ENCODE measurements at places on chromosomes 1 and 21. TPM values are rescaled to one million over a fixed set of nuclear protein-coding genes. Genes with fewer than 3 reads are reported as not detected.
A peak's percentile ranks its signal among the peaks of the same experiment; 100 is the strongest.

DNA sequence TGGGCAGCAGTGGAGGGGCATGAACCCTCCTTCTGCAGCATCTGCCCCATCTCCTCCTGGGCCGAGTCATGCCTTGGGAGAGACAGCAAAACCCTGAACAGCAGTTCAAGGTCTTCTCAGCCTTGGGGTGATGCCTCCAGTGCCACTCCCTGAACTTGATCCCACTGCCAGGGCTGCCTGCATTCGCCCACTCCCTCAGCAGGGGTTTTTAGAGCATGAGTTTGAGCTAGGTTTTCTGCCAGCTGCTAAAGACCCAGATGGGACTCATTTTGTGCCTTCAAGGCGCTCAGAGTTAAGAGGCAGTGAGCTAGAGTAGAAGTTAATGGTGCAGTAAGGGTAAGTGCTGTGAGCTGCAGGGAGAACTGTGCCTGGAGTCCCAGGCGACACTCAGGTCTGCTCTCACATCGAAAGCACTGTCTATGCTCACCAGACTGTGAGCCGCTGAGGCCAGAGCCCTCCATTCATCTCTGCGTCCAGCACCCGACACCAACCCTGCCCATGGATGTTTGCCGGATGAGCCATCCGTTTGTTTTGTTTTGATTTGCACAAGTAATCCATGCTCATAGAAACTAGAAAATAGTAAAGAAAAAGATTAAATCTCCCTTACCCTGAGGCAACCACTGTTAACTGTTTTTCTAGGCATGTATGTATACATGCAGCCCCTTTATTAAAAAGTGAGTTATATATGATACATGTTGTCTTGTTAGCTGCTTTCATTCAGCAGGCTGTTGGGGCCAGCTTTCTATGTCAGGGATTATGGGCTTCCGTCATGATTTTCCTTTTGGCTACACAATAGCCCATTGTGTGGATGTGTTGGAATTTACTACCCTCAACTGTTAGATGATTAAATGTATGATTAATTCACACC lies 67.8 kb downstream of the VPS26C start:
- no peak for DNase-seq

Gene TTC13
- 12.5 TPM for polyA plus RNA-seq

Gene FCGR2B
- polyA plus RNA-seq: not detected

DNA sequence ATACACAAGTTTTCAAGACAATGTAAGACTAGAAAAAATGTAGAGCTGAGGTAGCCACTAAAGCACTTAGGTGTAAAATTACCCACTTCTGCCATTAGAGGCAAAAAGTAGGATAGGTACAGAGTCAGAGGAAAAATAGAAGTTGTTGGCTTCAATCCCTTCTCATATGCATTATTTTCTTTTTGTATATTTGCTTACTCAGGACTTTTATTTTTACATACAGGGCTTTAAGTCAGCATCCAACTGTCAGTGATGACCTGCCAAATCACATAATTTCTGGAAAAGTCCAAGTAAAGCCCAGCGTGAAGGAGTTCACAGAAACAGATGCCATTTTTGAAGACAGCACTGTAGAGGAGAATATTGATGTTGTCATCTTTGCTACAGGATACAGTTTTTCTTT lies 211.0 kb upstream of the POGK start:
- DNase-seq: no peak

Gene CDC20
- 116 TPM for polyA plus RNA-seq

DNA sequence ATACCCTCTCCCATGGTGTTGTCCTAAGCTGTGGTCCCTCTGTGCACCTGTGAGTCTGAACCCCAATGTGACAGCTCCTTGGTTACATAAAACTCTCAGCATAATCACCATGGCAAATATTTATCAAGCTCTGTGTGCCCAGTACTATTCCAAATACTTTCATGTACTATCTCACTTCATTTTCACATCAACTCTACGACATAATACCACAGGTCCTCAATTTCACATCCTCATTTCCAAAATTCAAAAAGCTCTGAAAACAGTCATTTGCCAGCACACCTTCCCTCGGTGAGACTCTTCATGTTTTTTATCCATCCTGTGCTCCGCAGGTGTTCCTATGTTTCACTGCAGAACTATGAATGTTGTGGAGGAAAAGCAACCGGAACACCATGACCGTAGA lies 12.4 kb upstream of the CREG1 start:
- no peak for DNase-seq

Gene AGMAT
- polyA plus RNA-seq: 12.9 TPM

Gene AMY2A
- not detected for polyA plus RNA-seq

DNA sequence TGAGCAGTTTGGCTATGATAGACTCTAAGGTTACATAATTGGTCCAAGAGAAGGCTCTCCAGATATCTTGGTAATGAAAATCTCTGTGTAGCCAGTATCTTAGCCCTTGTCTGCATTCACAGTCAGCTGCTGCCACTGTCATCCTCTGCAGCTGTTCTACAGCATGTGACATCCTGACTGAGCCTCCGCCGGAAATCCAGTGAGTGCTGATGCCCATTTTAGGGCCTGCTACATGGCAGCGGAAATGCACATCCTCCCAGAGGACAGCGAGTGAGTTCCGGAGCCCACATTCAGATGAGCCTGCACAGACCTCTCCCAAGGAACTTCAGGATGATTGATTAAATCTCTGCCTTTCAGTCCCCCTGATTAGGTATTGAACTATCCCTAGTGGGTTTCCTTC lies 237.1 kb downstream of the HHIPL2 start:
- no peak for DNase-seq

Gene RHEX
- polyA plus RNA-seq: not detected

GRCh38 chr1:11858968-11859871 lies 475 bp upstream of the NPPB start:
- DNase-seq: peak; percentile 47

Gene TNFRSF4
- not detected for polyA plus RNA-seq

DNA sequence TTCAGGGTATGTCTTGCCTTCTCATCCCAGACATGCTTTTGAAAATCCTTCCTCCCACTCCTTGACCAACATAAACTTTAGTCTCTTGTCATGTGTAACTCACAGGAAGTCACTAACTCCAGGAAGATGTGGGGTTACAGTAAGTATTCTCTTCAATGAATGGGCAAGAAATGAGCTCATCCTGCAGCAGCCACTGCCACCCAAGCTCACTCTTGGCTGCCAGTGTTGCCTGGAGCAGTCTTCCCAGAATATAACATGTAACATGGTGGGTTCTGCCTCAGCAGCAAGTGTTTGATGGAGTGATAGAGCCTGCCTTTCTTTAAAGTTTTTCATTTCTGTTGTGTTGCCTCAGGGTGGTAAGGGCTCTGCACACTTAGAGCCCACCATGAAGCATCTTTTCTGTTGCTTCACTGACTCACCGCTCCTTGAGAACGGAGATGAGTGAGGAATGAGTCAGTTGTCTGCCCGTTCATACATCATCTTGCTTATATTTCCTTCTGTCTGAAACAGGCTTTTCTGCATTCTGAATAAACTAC lies 187.0 kb downstream of the TPR start:
- peak; percentile 73 for DNase-seq

- DNase-seq: no peak
Measured at GRCh38 chr1:117574161-117574835, 31.6 kb upstream of the TENT5C start.

Gene OR2L13
- polyA plus RNA-seq: not detected

Gene C1QA
- not detected for polyA plus RNA-seq

DNA sequence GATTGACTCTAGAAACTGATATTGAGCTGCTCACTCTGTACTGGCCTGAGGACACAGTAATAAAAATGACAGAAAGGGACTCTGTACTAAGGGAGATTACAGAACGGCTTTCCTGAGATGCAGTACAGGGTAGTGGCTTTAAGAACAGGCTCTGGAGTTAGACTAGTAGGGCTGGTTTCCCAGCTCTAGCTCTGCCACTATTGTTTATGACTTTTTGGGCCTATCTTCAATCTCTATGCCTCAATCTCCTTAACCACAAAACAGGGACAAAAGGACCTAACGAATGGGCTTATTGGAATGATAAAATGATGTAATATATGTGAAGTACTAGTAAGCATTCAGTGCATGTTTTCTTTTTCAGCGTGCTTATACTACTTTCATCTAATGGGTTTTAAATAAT lies 1.4 kb downstream of the DEPDC1 start:
- DNase-seq: no peak

DNA sequence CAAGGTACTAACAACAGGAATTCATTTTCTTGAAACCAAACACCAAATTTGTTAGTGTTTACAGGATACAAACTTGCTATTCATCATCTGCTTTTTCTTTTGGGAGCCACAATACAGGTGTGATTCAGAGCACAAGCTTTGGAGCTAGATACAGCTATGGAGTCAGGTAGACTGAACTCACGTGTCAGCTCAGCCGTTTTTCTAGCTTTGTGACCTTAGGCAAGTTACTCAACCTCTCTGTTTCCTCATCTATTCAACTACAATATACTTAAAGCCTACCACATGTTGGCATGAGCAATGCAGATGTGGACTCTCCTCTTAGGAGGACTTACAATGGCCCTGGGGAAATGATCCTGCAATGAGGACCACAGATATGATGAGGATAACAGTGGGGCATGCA lies 6.3 kb downstream of the HTR1D start:
- DNase-seq: no peak

Gene PPP1R15B
- polyA plus RNA-seq: 27.8 TPM

DNA sequence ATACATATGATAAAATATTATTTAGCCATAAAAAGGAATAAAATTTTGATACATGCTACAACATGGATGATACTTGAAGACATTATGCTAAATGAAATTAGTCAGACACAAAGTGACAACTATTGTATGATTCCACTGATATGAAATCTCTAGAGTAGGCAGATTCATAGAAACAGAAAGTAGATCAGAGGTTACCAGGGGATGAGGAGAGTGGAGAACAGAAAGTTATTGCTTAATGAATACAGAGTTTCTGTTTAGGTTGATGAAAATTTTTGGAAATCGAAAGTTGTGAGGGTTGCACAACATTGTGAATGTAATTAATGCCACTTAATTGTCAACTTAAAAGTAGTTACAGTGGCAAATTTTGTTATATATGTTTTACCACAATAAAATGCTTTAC lies 315.7 kb upstream of the USP25 start:
- DNase-seq: no peak

- DNase-seq: no peak
Measured at GRCh38 chr1:21305900-21306189, 15.6 kb upstream of the ECE1 start.

DNA sequence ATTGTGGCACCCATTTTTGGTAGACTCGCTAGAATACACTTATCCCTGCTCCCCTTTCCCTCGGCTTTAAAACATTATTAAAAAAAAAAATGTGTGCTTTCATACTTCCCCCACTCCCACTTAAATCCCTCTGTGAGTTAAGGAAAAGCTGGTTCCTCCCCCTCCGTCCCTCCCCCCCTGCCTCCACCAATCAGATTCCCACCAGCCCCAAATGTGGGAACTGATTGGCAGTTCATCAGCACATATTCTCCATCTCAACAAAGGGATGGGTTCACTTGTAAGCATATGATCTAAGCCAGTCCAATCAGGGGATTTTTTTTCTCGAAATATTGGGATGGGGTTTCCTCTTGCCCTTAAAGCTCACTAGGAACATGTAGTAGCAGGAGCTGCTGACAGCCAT lies 10.8 kb upstream of the FYB2 start:
- DNase-seq: no peak

Gene CD48
- not detected for polyA plus RNA-seq

GRCh38 chr1:27592232-27592930 lies 11.6 kb downstream of the AHDC1 start:
- DNase-seq: no peak

GRCh38 chr21:31337086-31337485 lies 7.0 kb downstream of the TIAM1 start:
- no peak for DNase-seq

DNA sequence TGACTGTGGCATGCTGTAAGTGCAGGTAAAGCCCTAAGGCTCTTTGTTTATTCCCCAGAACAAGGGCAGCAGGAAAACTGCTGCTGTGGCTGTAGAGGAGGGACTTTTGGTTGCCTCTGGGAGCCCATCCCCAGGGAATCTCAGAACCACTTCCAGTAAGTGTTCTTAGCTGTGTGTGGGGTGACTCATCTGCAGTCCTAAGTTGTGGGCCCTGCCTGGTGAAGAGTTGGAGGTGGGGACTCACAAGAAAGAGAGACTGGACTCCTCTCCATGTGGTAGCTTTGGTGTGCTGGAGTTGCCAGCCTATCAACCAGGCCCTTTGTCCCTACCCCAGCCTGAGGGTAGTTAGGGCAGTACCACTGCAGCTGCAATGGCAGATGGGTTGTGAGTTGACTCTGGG lies 24.0 kb upstream of the DENND1B start:
- DNase-seq: peak; percentile 20

GRCh38 chr1:211547710-211548109 lies 31.3 kb downstream of the SLC30A1 start:
- no peak for DNase-seq

DNA sequence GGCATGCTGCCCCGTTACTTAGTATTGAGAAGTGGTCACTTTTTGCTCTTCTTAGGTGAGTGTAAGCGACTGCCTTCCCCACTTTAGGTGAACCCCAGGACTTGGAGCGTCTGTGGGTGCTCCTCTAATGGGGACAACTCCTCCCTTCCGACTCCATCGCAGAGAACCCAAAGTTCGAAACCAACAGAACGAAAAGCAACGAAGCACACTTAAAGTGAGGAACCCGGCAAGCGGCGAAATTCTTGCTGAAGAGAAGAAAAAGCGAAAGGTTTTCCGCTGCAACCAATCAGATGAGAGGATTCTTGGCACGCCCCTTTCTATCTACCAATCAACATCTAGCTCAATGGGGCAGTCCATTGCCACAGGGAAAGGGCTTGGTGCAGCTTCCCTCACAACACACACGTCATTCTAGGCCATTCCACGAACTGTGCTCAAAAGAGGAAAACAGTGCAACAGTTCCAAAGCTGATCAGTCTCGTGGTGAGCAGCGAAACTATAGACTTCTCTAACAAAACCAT lies 709 bp upstream of the SUCO start:
- DNase-seq: peak; percentile 93

GRCh38 chr1:157577420-157577819 lies 20.5 kb downstream of the FCRL4 start:
- DNase-seq: no peak

GRCh38 chr1:172352435-172352834 lies 68.0 kb upstream of the C1orf105 start:
- DNase-seq: no peak

DNA sequence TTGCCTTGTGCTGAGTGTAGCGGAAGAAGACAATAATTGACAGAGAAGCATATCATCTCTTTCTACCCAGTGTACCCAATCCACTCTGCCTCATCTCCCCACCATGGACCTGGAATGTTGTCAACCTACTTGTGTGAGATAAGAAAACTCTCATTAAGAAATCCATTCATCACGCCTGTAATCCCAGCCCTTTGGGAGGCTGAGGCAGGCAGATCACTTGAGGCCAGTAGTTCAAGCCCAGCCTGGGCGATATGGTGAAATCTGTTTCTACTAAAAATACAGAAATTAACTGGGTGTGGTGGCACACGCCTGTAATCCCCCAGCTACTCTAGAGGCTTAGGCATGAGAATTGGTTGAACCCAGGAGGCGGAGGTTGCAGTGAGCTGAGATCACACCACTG lies 209.6 kb downstream of the PBX1 start:
- no peak for DNase-seq

DNA sequence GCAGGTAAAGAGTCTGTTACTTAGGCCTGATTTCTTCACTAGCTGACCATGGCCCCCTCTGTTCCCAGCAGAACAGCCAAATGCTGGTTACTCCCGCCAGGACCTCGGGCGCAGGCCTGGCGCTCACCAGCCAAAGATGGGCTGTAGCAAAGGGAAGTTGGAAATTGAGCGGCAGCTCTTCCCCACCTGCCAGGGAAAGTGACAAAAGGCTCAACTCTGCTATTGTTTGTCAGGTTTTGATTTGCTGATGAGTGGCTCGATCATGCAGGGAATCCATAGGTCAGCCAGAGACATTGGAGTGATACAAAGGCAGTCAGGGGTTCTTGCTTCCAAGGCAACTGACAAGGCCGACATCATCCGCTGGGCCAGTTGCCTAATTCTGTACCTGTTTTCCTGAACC lies 120.1 kb downstream of the ASTN1 start:
- no peak for DNase-seq

All from A549 (cell line).